Omental fat pad (tissue), 4 donors: ENCODE measurements at places on chromosomes 13 and 19.

DNA sequence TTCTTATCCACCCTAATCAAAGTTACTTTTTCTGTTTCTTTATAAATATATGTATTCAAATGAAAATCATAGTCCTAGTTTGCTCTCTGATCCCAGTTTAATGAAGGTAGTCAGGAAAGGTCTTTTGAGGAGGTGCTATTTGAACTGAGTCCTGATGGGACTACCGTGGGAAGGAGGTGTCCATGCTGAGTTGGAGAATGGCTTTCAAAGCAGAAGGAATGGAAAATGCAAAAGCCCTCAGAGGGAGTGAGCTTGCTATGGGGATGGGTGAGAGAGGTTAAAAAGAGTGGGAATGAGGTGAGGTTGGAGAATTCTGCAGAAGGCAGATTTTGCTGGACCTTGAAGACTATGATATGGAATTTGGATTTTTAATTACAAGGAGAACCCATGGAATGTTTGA is 193.6 kb downstream of the GPC6 start:
- DNase-seq = no peak

GRCh38 chr19:51821921-51822320 is 27.0 kb downstream of the FPR3 start:
- DNase-seq = no peak

DNA sequence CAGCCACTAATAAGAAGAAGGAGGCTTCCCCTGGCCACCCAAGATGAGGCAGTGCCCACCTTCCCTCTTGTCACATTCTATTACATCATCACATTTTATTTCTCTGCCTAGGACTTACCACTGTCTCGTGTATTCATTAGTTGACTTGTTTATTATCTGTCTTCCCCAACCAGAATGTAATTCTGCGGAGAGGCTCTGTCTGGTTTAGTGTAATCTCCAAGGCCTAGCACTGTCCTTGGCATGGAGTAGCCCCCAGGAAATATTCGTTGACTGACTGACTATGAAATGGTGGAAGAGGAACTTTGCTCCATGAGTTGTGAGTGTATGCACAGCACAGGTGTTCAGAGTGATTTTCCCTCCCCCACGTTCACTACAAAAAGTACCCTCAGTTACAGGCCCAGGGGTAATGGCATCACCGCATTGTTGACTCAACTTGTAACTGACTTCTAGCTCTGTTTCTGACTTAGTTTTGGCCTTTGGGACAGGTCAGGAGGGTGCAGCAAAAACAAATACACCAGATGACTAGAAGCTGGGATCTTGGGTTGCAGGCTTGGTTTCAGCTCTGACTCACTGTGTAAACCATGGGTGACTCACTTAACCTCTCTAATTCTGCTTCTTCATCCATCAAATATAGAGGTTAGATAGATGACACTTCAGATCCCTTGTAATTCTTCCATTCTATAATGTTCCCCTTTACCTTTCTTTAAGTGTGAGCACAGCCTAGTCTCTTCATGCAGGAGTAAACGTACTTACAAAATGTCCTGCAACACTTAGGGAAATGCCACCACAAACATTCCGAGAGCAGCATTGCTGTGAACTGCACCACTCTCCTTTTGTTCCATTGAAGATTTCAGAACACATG is 229.7 kb downstream of the KCNRG start:
- DNase-seq = no peak

DNA sequence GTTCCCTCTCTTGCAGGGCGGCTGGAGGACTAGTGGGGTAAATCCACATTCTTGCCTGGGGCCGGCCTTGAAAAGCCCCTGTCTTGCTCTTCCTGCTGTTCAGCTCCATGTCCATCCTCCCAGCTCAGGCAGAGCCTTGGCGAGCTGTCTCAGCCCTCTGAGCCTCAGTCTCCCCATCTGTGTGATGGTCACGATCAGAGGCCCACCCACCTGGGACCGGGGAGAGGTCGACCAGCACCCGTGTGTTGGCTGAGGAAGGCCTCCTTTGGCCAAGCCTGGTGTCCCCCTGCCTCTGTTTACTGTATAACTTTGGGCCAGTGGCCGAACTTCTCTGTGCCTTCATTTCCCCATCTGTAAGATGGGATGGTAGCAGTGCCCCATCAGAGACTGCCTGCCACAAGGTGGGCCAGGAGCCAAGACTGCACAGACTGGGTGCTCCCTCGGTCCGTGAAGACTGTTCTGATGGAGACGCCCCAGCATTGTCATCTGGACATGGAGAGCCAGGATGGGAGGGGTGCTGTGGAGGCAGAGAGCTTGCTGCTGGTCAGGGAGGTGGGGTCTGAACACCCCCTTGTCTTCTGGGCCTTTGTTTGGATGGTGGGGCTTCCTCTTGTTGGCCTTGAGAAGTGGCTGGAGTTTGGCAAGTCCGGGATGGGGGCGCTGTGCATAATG is 18.5 kb downstream of the KLHL26 start:
- DNase-seq = no peak

DNA sequence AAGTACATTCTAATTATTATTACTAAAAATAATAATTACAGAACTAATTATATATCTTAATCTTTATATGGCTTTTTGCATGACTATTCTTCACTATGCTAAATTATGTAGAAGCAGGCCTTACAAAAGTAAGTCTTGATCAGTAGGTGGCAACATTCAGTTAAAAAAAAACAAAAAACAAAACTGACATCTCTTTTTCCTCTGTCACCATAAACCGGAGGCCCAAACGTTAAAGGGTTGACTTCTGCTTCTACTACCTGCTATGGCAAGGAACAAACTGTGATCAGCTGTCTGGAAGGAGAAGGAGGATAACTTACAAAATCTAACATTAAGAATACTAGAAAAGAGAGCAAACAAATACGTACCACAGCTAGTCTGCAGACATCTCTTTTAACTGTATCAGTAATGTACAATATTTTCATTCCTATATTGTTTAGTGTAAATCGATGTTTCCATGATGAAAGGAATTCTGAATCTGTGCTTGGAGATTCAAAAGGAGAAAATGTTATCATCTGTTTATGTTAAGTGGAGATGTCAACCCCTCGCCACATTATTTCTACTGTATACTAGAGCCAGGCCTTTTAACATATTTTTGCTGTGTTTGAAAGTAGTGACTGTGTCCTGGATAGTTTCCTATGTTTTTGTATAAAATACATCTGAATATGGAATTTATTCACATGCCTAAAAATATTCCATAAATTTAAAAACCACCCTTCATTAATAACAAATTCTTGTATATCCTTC is 1525.4 kb downstream of the SLITRK1 start:
- DNase-seq = no peak

- DNase-seq = no peak
These were observed 1.2 kb upstream of the DCT start for GRCh38 chr13:94480672-94481145.

DNA sequence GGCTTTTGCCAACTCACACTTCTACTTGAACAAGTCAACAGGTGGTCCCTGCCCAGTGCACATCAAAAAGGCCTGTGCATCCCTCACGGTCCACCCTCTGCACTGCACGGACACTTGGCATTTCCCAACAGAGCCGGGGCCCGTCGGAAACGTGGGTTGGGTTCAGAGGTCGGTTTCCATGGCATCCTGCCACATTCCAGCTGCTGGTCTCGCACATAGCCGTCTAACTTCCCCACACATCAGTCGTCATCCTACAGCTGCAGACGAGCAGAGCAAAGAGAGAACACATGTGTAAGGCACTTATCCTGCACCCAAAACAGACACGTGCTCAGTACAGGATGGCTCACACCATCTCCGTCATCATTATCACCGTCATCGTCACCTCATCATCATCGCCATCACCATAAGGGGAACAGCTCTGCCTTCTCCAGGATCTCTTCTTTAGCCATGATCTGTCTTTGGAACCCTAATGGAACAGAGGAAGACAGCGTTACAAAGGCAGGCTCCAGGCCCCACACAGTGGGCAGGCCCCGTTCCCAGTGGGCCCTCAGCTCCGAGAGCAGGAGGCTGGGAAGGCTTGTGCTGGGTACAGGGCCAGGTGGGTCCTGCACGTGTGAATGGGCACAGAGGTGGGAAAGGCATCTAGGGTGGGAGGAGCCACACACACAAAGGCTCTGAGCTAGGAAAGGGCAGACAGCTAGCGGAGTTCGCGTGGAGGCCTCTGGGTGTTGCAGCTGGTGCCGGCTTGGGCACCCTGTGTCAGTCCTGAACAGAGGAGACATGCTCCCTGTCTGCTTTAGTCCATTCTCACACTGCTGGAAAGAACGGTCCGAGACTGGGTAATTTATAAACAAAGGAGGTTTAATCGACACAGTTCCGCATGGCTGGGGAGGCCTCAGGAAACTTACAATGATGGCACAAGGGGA is 170.8 kb upstream of the SOX1 start:
- no peak for DNase-seq

- DNase-seq = no peak
These were observed 204.5 kb downstream of the KCNRG start for GRCh38 chr13:50219743-50220142.

GRCh38 chr13:107035778-107036177 is 467.8 kb upstream of the ARGLU1 start:
- DNase-seq = no peak

- DNase-seq = no peak
These were observed 5.7 kb downstream of the ACTN4 start for GRCh38 chr19:38653028-38653571.

DNA sequence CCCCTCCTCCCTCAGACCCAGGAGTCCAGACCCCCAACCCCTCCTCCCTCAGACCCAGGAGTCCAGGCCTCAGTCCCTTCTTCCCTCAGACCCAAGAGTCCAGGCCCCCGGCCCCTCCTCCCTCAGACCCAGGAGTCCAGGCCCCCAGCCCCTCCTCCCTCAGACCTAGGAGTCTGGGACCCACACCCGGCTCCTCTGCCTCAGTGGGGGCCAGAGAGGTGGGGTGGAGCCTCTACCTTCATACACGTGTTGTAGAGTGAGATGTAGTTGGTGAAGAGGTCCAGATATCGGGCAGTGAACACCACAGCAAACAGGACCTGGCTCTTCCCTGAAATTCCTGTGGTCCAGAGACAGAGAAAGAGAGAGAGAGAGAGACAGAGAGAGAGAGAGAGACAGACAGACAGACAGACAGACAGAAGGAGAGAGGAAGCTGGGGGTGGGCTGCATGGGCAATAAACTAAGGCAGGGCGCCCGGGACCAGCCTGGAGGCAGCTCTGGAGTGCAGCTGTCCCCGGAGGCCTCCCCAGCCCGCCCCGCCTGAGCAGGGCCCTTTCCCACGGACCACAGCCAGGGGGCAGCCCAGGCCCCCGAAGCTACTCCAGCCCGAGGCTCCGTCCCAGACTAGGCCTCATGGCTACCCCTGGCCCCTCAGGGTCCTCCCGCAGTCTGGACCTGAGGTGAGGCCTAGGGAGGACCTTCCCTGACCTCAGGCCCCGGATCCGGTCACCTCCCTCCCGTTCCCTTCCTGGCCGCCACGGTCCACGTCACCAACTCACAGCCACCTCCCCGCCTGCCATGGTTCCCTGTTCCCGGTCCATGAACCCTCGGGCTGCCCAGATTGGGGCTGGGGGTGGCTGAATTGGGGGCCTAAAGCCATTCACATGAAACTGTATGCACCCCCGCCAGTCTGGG is 907 bp downstream of the KDELR1 start:
- no peak for DNase-seq

DNA sequence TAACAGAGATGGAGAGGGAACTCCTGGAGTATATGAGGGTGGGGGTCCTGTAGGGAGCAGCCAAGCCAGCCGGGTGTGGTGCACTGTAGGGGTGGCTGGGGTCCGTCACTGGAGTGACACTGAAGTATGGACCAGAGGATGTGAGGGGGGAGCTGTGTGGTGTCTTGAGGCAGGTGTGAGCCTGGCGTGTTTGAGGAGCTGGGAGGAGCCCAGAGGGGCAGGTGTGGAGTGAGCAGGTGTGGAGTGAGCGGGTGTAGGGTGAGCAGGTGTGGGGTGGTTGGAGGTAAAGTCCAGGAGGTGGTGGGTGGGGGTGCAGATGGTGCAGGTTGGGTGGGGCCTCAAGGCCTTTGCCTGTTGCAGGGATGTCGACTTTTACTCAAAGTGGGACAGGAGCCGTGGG is 5.9 kb downstream of the B3GNT8 start:
- DNase-seq = no peak

- no peak for DNase-seq
These were observed 9.9 kb upstream of the SPART start for GRCh38 chr13:36356058-36356457.

- DNase-seq = no peak
These were observed 15.6 kb upstream of the LILRB1 start for GRCh38 chr19:54614726-54615125.

GRCh38 chr19:32651729-32652140 is 23.2 kb downstream of the ANKRD27 start:
- DNase-seq = no peak

DNA sequence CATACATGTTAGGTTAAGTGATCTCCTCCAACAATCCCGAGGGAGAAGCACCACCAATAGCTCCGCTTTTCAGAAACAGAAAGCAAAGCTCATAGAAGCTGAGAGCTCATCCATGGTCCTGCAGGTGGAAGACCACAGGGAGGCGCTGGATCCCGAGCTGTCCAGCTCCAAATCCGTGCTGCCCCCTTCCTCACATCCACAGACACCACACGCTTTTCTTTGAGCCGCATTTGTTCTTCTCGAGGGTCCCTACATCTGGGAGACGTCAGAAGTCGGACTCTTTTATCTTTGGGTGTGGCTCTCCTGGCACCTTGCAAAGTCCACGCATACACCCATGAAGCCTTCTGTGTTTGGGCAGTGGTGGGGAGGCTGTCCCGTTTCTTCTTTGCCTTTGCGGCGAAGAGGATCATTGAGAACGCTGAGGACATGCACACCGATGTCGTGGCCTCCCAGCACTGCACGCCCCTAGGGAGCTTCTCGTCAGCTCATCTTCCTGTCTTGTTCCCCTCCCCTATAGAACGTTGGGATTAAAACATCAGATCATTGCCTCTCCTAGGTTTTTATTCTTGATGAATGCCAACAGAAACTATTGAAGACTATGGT is 184.8 kb downstream of the TEX29 start:
- DNase-seq = no peak

GRCh38 chr19:18020212-18021085 is 12.5 kb downstream of the ARRDC2 start:
- no peak for DNase-seq

GRCh38 chr13:36382030-36382429 is 35.8 kb upstream of the SPART start:
- no peak for DNase-seq

DNA sequence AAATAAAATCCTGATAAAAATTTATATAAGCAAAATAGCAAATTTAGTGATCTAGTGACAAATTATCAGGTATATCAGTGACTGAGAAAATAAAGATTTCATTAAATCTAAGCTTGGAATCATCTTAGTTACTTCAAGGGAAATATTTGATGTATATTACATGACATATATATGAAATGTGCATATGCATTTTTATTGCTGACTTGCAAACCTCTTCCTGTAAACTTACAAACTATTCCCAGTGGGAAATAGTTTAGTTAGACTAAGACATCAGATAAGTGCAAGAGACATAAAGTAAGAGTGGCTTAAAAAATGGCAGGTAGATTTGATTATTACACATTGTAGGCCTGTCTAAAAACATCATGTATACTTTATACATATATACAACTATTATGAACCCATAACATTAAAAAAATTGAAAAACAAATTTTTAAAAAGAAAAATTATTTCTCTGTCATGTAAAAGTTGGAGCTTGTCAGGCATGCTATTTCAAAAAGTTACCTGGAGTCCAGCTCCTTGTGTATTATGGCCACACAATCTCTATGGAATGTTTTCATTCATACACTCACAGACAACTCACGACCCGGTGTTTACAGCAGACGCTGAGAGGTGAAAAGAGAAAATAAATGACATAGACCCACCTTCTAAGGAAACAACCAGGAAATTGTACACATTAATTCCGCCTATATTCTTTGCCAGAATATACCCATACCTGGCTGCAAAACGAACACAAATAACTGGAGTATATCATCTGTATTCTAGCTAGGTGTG is 724.5 kb downstream of the SLITRK6 start:
- DNase-seq = no peak
